GM10248 (cell line): ENCODE measurements at places on chromosomes 2 and 18.

DNA sequence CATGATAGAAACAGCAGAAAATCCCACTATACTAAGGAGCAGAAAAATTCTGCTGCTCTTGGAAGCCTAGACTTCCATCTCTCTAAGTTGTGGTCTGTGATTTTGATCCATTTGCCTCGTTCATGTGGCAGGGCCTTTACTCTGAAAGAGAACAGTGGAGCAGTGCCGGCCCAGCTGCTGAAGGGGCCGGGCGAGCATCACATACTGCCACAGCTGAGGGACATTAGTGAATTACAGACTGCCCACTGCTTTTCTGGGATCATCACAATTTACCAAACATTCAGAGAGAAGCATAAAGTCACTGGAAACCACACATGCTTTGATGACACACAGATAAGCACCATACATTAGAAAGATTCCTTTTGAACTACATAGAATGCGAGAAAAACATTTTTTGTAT is 217.0 kb upstream of the BOD1L2 start:
- DNase-seq: no peak

DNA sequence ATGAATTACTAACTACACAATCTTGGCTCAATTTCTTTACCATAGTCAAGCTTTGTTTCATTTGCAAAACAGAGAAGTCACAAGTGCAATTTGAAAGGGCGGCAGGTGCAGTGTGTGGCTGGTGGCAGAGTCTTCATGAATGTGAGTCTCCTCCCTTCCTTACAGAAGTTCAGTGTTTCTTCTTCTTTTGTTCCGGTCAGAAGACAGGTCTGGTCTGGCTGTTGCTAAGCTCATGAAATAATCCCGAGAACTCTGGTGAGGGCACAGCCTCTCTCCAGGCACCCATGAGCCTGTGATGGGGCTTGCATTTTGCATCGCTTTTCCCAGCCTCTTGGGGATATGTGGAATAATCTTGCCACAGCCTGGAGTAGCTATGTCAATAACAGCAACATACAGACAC is 824.8 kb upstream of the SALL3 start:
- DNase-seq: no peak

DNA sequence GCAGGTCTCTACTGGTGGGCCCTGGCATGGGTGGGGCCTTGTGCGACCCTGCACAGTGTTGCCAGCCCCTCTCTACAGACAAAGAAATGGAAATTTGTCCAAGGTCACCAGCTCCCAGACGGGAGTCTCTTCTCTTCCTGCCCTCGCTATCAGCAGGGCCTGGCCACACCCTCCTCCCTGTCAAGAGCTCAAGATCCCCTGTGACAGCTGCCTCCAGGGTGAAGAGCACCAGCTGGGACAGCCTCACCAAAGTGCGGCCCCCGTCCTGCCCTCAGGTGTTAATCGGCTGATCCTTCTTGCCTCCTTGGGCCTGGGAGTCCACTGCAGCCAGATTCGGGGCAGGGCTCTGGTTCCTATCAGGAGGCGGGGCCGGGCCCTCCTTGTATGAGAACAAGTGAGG is 259.1 kb downstream of the TWIST2 start:
- no peak for DNase-seq

DNA sequence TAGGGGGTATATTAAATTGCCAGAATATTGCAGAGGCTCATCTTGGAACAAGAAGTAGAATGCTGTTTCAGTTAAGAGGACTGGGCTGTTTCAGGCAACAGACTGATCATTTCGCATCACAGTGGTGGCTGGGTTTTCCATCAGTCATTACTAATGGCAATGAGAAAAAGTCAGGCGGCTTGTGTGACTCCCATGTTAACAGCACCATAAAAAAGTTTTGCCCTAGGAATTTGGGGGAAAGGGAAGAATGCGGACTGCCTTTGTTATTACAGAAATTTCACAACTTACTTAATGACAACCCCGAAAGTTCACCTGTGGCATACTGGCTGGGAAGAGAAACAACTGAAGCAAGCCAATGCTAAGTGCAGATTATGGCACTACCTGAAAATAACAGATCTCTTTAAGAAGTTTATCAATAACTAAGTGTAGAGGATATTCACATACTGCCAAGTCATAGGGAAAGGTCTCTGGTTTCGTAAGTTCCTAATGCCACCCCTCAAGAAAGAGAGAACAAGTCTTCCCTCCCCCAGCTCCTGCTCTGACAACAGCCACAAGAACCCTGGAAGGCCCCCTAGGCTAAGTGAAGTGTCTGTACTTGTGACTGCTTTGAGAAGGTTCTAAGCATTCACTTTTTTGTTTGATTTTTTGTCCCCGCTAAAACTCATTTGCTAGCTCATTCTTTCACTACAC is 40.5 kb upstream of the AP1S3 start:
- DNase-seq: no peak

GRCh38 chr2:196284144-196284844 is 112.9 kb upstream of the STK17B start:
- no peak for DNase-seq
